GM13977 (cell line): ENCODE measurements at places on chromosomes 4 and X.

- DNase-seq = no peak
Observed at GRCh38 chr4:120694973-120695372, 227.6 kb downstream of the PRDM5 start.

DNA sequence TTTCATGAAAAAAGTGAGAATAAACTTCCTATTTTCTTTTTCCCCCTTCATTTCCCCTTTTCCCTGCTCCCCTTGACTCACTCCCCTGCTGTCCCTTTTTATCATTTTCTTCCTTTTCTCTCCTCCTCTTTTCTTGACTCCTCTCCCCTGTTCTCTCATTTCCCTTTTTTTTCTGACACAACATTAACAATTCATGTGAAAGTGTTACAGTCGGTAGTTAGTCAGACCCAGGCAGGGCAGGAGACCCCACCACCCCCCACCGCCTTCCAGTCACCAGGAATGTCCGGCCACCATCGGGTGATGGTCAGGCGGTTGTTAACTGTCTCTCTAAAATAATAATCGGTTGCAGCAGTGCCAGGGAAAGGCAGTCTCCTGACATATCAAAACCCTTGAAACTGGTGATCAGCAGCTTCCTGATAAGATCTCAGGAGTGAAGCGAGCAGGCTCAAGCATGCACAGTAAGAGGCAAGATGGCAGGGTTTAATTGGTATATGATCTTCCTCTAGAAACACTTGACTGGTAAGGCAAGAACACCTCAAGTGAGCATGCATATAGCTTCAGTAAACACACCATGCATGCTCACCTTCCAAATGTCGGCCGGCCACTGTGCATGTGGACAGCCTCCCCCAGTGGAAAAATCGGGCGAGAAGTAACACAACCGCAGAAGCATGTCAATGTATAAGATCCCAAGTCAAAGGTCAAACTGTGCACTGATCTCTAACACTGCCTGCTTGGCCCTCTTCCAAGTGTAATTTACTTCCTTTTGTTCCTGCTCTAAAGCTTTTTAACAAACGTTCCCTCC is 191.4 kb downstream of the NDST4 start:
- no peak for DNase-seq

DNA sequence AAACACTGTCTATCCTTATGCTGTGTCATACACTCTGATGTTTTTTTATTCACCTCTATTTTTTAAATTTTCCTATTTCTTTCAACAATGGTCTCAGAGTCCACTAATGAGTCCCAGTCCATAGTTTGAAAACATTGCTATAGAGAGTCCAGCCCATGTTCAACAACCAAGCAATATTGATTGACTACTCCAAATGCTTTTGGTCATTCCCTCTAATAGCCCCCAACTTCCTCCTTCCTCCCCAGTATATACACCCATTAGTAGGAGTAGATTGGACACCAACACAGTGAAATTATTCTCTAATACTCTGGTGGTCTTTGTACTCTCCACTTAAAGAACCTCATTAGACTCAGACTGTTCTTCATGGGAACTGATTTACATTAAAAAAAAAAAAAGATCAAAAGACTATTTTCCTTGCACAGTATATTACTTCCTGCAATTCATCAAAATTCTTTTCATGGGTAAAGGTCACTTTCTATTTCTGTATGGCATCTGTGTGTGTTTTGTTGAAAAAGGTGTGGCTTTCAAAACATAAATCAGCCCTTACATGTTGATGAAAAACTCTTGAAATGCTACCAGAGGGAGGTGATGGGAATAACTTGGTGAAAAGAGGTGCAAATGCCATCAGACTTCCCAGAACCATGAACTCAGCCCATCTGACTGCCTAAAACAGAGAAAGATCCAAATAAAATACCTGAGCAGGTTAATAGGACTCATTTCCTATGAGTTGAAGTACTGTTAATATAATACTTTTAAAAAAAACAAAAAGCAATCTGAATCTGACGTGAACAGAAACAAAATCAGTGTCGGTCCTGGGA is 250.3 kb upstream of the KLF3 start:
- DNase-seq = no peak

DNA sequence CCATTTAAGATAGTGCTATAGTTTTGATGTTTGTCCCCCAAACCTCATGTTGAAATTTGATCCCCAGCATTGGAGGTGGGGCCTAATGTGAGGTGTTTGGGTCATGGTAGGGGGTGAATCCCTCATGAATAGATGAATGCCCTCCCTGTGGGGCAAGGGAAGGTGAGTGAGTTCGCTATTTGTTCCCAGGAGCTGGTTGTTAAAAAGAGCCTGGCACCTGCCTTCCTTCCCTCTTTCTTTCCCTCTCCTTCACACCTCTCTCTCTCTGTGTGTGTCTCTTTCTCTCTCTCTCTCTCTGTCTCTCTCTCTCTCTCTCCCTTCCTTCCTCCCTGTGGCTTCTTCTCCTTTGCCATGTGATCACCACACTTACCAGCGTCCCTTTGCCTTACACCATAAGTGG is 160.7 kb downstream of the AASDH start:
- DNase-seq = no peak

DNA sequence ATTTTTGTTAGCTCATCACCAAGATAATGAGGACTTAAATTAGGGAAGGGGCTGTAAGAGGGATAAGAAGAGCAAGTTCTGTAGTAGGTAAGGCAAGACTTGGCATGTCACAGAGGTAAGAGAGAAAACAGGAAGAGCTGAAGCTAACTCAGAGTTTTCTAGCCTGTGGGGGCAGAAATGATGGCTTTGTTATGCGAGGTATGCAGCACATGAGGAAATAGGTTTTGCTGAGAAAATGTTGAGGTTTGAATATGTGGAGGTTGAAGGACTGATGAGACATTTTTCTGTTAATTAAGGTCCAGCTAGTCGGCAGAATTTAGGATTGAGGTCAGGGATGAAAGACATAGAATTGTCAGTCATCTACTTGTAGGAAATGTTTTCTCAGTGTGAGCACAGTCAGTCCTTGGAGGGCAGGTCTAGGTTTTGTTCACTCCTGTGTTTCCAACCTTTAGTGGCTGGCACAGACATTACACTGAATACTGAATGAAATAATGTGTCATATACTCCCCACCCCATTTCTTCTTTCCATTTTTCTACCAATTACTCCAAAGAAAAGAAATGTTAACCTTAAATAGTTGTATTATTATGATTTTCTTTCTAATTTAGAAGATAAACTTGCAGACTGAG is 154.0 kb upstream of the AADAT start:
- DNase-seq = no peak

DNA sequence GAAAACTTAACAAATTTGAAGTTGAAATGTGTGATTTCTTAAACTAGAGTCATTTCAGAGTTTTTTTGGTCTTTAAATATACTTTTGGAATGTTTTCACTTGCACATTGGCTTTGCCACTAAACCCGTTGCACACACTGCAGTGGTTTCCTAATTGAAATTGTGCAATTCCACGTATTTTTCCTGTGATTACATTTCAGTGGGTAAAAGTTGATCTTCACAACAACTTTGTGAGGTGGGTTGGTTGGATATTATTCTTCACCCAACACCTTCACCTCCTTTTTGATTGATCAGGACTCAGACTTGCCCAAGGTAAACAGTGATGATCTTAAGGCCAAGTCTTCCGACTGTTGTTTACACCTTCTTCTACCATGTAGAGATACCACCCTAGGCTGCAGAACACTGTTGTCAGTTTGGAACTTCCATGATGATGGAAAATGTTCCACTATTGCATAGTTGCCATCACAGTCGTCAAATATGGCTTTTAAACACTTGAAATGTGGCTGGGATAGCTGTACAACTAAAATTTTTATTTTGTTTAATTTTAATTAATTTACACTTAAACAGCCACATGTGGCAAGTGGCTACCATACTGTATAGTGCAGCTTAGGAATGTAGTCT is 13.7 kb downstream of the SEPTIN11 start:
- DNase-seq = no peak

DNA sequence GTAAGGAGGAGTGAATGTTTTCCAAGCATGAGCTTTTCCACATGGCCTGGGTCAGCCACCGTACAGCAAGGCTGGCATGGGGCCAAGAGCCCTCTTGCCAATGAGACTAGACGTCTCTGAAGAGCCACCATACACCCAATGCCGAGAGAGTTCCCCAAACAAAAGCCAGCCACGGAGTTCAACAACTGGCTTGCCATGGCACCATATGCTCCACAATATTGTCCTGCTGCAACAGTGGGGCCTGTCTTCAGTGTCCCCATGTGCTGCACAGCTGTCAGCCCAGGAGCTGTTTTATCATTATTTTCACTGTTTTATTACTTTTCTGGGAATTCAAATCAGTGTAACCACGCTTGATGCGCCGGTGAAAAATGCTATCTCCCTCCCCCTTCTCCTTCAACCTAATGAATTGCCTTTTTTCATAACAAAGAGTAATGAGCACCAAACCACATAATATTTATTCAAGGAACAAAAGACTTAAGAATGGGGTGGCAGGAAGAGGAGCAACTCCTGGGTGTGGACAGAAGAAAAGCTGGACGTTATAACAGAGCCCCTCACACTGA is 18.4 kb downstream of the MAML3 start:
- DNase-seq = no peak

DNA sequence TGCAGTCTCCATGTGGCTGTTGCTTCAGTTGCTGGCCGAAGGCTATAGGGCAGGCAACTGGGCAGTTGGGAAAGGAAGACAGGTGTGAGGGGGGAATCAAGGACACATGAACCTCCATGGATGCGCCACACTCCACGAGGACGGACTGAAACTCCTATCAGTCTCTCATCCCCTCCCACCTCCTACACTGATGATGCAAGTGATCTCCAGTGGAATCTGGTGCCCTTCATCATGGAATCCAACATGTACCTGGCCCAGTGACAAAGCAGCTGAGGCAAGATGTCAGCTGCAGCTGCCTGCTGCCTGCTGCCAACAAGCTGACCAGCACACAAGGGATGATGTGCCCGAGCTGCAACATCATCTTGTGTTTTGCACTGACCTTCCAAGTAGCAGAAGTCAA is 26.0 kb upstream of the MGST2 start:
- no peak for DNase-seq

DNA sequence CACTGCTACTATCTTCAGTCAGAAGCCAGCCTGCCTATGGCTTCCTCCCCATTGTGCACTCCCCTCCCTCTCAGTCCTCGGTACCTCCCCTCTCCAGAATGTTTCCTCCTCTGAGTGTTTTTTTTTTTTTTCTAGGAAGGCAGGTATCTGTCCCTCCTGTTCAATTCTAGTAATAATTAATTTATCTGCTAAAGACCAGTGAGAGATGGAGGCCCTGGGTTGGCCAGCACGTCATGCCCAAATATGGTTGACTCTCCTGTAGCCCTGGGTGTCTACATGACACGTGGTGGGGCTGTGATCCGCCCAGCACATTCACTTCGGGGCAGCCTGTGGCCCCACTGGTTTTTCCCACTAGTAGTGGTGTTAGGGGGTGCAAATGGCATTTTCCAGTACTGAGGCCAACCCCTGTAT is 1.8 kb downstream of the FLNA start:
- peak; percentile 58 for DNase-seq

GRCh38 chr4:146458594-146458993 is 63.1 kb downstream of the SLC10A7 start:
- DNase-seq = peak; percentile 16

- DNase-seq = no peak
Observed at GRCh38 chr4:31005037-31005436, 284.9 kb downstream of the PCDH7 start.

- DNase-seq = no peak
Observed at GRCh38 chr4:87884976-87885549, 52.3 kb downstream of the MEPE start.

GRCh38 chrX:45322820-45323219 is 122.1 kb upstream of the DIPK2B start:
- DNase-seq = no peak

GRCh38 chr4:96642490-96642889 is 802.6 kb downstream of the PDHA2 start:
- no peak for DNase-seq

GRCh38 chr4:142473218-142473959 is 372.7 kb downstream of the INPP4B start:
- DNase-seq = no peak

DNA sequence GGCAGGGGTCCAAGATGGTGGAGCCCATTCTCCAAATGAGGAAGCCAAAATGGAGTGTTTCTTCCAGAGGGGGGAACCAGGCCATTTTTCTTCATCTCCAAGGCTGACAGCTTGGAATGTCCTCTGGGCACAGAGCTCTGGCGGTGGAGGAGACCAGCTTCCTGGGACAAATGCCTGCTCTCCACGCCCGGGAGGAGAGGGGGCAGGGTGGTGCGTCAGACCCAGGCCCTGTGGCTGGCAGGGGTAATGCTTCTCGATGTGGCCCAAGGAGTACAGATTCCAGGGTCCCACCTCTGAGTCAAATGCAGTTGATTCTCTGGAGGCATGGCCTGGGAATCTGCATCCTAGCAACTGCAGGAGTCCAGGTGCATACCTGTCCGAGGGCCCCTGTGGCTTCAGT is 44.6 kb upstream of the ADRA2C start:
- no peak for DNase-seq
